ENCODE measurements at places on chromosomes 6 and 20. TPM values are rescaled to one million over a fixed set of nuclear protein-coding genes. Genes with fewer than 3 reads are reported as not detected.

GRCh38 chr20:44115762-44116644 is 71.0 kb downstream of the JPH2 start:
- no peak for DNase-seq

DNA sequence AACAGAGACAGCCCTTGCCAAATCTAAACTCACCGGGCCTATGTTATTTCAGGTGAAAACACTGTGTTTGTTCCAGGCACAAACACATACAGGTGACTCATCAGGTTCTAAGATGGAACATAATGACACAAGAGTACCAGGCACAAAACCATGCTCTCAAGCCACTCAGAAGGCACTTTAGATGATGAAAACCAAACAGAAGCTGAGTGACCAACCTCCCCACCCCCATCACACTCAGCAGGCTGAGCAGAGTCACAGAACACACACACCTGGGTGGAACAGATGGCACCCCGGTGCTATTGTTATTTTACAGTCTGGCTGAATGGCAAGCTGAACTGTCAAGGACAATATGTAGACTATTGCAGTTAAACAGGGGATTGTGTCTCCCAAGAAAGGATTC is 20.6 kb upstream of the NKX2-2 start:
- no peak for DNase-seq

- no peak for DNase-seq
Observed at GRCh38 chr6:167529444-167530335, 204.8 kb downstream of the TTLL2 start.

CPNE5 gene
- 7.7 TPM for polyA plus RNA-seq

SMLR1 gene
- not detected for polyA plus RNA-seq

GRCh38 chr20:34781220-34781619 is 44.2 kb downstream of the NCOA6 start:
- no peak for DNase-seq

GRCh38 chr6:33610779-33611732 is 10.1 kb upstream of the ITPR3 start:
- DNase-seq = peak; percentile 55

GRCh38 chr20:36102809-36103596 is 51.5 kb upstream of the EPB41L1 start:
- DNase-seq = no peak
